GM03348 (cell line): ENCODE measurements at places on chromosomes 3 and 15.

DNA sequence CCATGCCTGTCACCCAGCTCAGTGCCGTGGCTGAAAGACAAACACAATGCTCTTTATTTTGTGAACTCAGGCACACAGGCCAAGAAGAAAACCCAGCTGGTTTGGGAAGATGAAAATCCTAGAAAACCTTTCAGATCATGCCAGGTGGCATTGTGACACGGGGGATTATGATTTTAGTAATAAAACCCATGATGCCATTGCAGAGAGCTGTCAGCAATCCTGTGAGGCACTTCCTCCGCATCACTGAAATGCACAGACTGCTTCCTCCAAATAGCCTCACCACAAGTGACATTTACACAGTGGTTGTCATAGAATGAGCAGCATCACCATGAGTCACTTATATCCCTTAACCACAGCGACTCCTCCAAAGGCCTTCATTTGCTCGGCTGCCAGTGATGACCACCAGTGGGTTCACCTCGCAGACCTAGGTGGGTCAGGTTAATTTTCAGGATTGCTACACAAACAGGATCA, 22.7 kb downstream of the ABHD6 start:
- DNase-seq: peak; percentile 58

DNA sequence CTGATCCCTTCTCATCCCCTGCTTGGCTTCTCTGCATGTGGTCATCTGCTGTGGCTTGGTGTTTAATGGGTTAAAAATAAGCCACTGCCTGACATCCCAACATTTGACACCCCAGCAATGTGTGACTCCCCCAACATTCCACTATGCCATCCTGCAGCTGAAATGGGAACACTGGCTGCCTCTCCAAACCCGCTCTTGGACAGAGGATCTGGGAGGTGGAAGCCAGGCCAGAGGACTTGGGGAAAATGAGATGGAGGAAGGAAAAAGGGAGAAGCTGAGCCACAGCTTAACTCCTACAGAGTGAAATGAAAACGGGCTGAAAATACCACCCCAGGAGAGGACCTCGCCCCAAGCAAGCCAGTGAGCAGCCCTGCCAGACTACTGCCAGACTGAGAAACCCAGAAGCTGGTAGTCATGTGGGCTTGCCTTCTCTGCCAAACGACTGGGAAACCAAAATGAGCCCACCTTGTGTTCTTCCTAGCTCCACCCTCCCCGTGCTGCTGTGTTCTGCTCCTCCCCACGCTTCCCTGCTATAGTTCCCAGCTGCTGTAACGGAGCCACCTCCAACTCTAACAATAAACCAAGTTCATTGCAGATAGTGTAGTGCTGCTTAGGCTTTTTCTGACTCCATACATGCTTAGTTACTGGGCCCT, 13.7 kb downstream of the MAP1A start:
- no peak for DNase-seq

DNA sequence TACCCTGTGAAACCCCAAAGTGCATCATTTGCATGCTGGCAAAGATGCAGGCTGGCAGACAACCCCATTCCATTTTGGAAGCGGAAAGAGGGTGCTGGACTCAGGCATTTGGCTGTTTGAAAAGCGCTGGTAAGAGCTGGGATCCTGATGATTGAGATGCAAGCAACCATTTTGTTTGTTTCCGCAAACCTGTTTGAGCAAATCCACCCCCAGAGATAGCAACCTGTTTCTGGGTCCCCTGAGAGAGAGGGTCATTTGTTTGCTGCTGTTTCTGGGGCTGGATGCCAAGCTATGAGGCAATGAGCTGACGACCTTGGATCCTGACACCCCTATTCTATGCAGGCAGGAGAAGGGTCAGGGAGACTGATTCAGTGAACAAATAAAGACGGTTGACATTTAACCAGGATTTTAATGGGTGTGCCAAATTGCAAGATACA, 9.8 kb downstream of the SLC6A1 start:
- no peak for DNase-seq

DNA sequence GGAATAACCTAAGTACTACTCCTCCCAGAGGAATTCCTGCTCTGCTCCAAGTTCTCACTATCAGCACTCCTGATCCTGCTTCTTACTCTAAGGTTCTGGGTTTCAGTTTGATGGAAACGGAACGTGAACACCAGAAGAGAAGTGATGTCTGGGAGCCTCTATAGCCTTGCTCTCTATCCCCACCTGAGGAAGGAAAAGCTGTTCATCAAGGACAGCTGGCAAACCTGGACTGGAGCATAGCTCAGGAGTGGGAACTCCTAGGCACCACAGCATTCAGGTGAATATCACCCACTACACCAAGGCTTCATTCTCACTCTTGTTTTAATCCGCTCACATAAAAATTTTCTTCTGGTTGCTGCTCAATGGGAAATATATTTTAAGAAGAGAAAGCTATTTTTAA, 13.0 kb upstream of the CADPS start:
- DNase-seq: no peak

- DNase-seq: no peak
Observed at GRCh38 chr3:148759430-148759829, 61.7 kb downstream of the AGTR1 start.

GRCh38 chr15:90872486-90873184, 4.2 kb downstream of the FURIN start:
- DNase-seq: peak; percentile 85

DNA sequence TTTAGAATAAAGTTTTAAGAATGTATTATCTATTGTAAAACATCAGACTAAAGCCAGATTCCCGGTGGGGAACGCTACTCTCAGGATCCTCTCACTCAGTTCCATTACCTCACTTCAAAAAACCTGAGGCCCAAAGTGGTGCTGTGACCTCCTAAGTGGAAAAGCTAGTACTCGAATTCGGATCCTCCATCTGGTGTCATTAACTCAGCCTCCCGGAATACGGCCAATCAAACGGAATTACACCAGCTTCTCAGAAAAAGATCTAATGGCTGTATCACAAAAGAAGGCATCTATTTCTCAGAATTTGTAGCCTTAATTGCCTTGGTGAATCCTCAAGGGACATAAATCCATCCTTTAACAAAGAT, 627 bp downstream of the ACAD11 start:
- DNase-seq: peak; percentile 24

DNA sequence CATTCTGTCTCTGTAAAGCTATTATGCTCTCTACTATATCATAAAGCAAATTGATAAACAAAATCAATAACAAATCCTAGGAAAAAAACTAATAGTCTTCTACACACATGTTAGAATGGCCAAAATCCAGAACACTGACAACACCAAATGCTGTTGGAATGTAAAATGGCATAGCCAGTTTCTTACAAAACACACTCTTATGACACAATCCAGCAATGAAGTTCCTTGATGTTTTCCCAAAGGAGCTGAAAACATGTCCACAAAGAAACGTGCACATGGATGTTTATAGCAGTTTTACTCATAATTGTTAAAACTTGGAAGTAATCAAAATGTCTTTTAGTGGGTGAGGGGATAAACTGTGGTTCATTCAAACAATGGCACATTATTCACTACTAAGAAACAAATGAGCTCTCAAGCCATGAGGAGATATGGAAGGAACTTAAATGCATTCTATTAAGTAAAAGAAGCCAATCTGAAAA, 32.7 kb downstream of the CADM2 start:
- DNase-seq: no peak

- DNase-seq: peak; percentile 89
Observed at GRCh38 chr3:138434276-138434874, at the start of gene ESYT3. Gene ESYT3 (plus strand): TSS chr3:138434616. CDS start chr3:138434799, 183 bp downstream.

- no peak for DNase-seq
Observed at GRCh38 chr3:172856795-172857742, 106.5 kb downstream of the ECT2 start.

DNA sequence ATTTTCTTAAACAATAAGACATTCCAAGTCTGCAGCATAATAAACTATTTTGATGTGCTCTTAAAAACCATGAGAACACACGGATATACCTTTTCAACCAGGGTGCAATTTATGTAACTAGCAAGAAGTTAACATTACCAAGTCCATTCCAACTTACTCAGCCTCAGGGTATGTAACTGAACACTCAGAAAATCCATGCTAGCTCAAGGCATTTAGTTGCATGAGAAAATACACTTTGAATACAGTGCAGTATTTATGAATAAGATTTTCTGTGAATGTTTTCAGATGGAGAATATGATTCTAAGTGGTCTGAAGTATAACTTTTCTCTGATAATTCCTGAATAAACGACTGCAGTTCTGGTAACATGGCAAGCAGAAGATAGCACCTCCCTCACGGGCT, 124.3 kb downstream of the SNRK start:
- no peak for DNase-seq

DNA sequence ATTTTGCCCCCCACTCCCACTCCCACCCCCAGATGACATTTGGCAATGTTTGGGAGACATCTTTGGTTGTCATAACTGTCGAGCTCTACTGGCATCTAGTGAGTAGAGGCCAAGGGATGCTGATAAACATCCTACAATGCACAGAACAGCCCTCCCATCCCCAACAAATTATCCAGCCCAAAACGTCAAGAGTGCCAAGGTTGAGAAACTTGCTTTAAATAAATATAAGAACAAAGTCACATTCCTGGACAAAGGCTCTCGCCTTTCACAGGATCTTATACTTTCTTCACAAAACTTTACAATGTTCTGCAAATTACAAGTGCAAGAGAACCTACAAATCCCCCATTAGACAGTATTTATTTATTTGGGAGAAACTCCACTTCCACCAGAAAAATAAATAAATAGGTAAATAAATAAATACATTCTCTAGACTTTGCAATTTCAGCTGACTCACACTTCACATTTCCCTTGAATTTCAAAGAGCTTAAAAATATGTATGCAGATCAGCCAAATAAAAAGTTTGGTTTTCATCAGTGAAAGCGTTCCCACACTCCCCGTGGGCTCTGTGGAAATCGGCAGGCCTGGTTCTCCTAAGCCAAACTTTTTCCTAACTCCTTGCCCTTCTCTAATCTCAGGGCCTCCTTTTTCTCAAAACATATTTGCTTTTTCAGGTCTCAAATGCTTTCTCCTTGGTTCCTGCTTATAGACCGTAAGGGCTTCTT, 12.7 kb upstream of the CPA3 start:
- DNase-seq: no peak

- peak; percentile 25 for DNase-seq
Observed at GRCh38 chr15:90300988-90301706, 35.7 kb downstream of the NGRN start.

DNA sequence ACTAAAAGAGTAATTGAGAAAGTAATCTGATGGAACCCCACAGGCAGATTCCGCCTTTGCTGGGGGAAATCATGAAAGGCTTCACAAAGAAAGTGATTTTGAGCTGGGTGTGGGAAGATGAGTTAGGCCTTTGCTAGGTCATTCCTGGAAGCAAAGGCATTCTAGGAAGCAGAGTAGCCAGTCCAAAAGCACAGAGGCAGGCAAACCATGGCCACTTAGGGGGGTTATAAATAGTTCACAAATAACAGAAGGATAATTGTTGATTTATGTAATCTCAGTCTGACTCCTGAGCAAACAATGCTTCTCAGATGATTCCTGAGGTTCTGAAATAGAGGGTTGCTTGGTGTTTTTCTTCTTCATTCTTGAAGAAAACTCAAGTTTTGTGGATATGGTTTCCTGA, 576.3 kb downstream of the NTRK3 start:
- DNase-seq: no peak

DNA sequence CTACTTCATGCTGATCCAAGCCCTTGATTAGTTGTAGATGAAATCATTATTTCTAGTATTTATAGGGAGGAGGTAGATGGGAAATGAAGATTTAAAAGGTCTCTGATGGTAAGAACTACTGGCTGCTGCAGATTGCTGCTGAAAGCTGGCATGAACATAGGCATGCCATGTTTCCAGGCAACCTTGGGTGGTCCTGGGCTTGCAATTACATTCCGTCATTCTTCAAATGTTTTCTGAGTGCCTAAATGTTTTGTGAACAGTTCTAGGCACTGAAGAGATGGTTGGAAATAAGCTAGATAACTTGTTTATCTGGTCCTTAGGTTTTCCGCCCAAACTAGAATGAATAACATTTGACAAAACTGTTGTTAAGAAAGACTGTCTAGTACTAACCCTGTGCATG, 95.8 kb downstream of the KCNAB1 start:
- DNase-seq: no peak

GRCh38 chr3:126816298-126816697, 112.3 kb downstream of the CHCHD6 start:
- DNase-seq: no peak

GRCh38 chr3:164927728-164928127, 150.6 kb downstream of the SI start:
- no peak for DNase-seq

GRCh38 chr3:23283625-23284024, 80.5 kb downstream of the UBE2E2 start:
- no peak for DNase-seq

GRCh38 chr3:124115279-124115678, 123.4 kb upstream of the ROPN1 start:
- no peak for DNase-seq

- peak; percentile 39 for DNase-seq
Observed at GRCh38 chr3:31364711-31365110, 168.0 kb upstream of the STT3B start.

DNA sequence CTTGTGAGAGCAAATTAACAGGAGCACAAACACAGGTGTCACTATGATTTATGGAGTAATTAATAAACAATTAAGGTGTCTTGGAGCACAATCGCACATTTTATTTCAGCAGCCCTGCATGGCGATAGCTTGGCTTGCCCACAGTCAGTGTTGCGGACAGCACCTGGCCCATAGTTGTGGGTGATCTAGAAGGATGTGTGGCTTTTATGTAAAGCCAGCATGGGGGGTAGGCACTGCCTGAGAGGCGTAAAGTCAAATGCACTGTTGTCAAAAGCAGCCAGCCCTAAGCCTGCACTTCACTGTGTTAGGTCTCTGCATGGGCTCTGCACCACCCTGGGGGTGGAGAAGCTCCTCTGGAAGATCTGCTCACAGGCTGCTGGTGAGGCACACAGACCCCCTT, 177.4 kb upstream of the PPP2R3A start:
- DNase-seq: no peak

DNA sequence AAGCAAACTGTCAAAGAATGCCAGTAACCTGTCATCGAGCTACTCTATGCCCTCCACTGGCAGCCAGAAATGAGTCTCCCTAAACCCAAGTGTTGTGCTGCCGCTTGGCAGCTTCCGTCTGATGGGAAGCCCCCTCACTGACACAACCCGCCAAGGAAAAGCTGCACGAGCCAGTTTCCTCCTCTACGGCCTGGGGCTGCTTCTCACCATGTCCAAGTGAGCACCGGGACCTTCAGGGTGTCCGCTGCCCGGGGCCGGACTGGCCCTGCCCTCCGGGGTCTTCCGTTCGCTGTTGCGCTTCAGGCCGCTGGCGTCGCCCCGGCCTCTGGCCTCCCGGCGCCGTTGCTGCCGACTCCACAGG, 490 bp downstream of the TOMM70 start:
- DNase-seq: peak; percentile 36

GRCh38 chr3:53217175-53217574, 38.6 kb downstream of the TKT start:
- no peak for DNase-seq

GRCh38 chr15:70125605-70126004, 27.9 kb upstream of the TLE3 start:
- no peak for DNase-seq

GRCh38 chr15:61090386-61091288, 138.5 kb downstream of the RORA start:
- no peak for DNase-seq

GRCh38 chr3:38318766-38319671, 27.6 kb upstream of the XYLB start:
- no peak for DNase-seq

- DNase-seq: peak; percentile 27
Observed at GRCh38 chr3:30355622-30356021, 250.8 kb upstream of the TGFBR2 start.
